ENCODE measurements at places on chromosomes 2 and 18.

DNA sequence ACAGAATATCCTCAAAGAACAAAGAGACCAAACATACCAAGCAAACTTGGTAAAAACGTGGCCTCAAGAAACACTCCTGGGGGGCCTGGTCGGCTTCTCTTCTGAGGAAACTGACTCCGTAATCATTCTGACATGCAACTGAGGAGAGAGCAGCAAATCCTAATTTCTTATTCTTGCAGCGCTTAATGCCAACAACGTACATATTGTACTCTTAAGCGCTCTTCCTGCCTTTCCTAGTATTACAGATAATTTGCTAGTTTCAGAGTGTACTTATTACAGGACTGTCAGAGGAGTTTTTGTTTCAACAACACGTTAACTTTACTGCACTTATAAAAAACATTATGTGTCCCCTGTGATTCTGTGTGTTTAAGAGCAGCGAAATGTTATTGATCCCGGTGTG, 64.9 kb downstream of the ZNF521 start:
- DNase-seq: no peak

DNA sequence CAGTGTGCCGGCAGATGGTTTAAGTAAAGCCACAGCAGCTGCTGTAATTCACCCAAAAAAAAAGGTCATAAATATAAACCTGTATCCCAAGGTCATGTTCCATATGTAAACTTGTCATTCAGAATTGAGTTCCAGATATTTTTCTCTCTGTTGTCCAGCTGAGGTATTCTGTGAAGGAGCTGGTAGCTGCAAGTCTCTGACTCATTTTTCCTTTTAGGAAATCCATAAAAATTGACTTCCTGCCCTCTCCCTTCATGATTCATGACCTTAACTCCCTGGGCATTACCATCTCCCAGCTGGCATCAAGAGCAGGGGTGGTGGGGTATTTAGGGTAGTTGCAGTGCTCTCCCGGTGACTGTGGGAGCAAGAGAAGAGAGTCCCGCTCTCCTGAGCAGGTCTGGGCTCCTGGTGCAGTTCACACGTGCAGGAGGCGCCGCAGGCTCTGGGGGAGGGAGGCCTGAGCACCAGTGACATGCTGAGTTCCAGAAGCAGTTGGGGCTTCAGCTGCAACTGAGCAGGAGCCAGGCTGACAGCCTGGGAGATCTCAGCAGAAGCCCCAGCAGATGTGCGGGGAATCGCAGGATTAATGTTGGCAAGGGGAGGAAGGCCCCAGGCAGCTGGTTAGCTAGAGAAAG, 192.6 kb downstream of the MGAT5 start:
- no peak for DNase-seq

DNA sequence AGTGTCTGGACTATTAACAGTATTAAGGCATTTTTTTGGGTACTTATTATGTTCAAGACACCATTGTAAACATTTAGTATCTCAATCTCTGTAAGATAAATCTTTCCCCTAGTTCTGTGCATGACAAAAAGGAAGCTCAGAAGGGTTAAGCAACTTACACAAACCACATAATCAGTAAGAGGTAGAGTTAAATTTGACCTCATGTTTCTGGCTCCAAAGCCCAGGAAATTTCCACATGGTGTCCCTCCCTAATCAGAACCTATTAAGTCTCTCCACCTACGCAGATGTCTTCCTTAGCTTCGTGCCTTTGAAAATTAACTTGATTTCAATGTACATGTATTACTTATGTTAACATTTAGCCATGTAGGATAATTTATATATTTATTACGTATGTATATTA, 2.0 kb downstream of the MFSD6 start:
- DNase-seq: no peak

DNA sequence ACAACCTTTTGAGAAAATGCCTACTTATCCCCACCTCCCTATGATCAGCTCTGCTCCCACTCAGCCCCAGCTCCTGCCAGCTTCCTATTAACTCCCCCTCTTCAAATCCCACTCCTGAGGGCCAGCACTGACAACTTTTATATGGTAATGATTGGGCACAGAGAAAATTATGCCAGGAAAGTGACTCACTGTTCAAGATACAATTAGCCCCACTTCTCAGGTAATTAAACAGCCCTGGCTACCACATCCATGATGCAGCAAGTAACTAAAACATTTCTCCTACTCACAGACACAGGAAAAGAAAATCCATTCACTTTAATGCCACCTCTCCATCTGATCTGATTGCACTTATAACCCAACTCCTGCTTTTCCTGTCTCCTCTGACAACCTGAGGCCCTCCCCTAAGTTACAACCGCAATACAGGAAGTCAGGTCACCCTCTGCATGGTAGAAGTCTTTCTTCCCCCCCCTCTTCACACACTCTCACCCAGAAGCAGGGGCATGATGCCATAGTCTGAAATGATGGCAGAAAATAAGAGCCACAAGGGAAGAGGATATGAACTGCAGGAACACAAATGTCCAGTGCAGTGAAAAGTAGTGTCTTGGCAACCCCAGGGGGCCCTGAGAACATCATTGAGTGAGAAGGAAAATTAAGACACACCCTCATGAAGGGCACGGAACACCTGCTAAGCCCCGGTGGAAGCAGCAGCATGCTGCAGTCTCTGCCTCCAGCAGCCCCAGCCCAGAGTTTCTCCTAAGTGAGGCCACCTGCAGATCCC, 54.4 kb downstream of the STK39 start:
- DNase-seq: no peak

- no peak for DNase-seq
Measured at GRCh38 chr2:182924306-182924705, 57.9 kb upstream of the FRZB start.

GRCh38 chr2:50820176-50820575, 211.8 kb downstream of the NRXN1 start:
- DNase-seq: no peak

- DNase-seq: no peak
Measured at GRCh38 chr18:47719096-47719780, 211.2 kb downstream of the SMAD2 start.

- DNase-seq: peak; percentile 45
Measured at GRCh38 chr2:10400568-10400977, 47.6 kb downstream of the ODC1 start.

GRCh38 chr18:63143330-63143771, 176.2 kb downstream of the BCL2 start:
- no peak for DNase-seq

GRCh38 chr2:29405266-29405665, 290.1 kb downstream of the CLIP4 start:
- DNase-seq: no peak

Measured in left ventricle myocardium inferior (tissue), 1 donor.